Stimulated activated CD4-positive, alpha-beta T cell treated with anti-CD3 and anti-CD28 coated beads, Interleukin-4, amount 100 ng/mL, for 24 hours (primary cell): ENCODE measurements at places on chromosomes 16 and 17.
A peak's percentile ranks its signal among the peaks of the same experiment; 100 is the strongest.

DNA sequence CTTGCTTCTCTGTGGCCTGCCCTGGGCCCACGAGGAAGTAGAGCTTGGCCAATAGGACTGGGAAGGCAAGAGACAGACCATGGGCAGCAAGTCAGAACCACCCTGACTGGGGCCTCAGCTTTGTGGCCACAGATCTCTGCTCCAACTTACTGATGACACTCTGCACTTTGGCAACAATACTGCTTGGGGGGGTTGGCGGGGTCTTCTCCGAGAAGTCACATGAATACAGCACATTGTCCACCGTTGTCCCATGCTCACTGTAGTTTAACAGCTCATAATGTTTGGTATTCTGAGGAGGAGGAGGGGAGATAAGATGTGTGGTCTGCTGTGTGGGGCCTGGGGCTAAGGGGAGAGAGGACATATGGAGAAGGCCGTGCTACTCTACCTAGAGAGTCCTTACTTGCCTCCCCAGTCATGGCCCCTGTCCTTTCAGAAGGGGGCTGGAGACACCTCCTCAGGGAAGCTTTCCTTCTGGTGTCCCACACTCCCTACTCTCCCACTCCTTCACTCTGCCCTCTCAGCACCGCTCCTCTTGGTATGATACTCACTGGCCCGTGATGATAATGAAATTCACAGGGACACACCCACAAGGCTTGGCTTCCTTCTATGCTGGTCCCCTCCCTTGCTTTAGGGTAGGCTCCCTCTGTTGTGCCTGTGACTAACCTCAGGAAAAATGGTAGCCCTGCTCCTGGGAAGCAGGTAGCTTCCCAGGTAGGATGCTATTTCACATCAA lies 4.0 kb upstream of the DHRS13 start:
- no peak for DNase-seq

DNA sequence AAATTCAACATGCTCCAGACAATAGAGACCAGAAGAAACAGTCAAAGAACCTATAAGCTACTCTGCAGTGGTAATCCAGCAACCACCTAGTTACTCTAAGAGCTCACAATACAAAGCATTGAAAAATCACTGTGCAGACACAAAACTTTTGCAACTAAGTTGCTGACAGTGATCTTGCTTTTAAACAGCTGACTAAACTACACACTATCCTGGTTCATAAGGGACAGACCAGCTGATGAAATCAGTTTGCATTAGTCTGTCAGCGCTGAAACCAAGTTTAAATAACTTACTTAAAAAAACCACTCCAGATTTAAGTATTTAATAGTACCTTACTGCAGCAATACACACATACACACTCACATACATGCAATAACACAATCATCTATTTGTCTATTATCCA lies 4.6 kb downstream of the VEZF1 start:
- no peak for DNase-seq

DNA sequence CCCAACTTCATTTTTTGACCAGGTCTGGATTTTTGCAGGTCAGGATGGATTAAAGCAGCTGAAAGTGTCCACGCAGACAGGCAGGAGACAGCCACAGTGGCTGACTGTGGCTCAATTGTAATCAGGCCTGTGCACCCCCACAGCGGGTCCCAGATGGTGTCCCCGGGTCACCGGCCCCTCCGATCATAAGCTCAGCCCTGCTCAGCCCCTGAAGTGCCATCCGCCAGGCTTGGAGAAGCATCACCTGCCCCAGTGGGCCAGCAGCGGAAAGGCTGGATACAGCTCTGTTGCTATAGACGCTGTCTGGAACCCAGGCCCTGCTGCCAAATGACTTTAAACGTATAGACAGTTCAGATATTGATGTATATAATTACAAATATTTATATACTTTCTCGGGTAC lies 60.6 kb downstream of the RPH3AL start:
- no peak for DNase-seq

DNA sequence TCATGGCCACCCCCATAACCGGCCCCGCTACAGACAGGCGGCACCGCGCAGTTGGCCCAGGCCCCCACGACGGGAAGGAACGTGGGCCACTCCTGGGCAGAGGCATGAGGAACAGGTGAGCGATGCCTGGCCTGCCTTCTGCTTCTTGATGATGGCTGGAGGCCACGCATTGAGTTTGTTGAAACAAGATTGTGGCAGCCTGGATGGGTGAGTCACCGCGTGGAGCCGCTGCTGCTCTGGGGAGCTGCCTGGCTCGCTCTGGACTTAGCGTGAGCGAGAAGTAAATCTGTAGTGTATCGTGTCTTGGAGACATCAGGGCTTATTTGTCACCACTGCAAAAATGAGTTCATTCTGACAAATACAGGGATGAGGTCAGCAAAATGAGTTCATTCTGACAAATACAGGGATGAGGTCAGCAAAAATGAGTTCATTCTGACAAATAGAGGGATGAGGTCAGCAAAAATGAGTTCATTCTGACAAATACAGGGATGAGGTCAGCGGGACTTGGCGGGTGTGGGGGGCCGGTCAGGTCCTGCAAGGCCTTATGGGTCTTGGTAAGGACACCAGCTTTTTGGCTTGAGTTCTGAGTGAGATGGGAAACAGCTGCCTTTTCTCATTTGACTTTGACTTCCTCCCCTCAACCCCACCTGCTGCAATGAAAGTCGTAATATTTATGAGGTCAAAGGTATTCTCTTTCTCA lies 93.0 kb downstream of the SEC14L1 start:
- DNase-seq = no peak

GRCh38 chr17:44568945-44569858 lies 11.9 kb downstream of the FZD2 start:
- DNase-seq = no peak

DNA sequence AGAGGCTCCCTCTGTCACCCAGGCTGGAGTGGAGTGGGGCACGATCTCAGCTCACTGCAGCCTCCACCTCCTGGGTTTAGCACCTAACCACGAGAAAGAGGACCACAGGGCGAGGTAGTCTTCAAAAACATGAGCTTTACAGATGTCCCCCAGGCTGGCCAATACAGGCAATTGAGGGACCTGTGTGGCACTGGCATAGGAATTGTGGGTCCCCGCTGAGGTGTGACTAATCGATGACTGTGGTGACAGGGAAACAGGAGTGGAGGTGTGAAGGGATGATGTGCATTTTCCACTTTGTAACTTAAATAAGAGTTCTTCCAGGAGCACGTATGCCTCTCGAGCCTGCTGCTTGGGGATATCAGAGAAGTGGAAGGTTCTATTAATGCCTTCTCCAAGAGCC lies 12.6 kb upstream of the ARHGAP17 start:
- DNase-seq = peak; percentile 58

GRCh38 chr17:5740937-5741336 lies 156.6 kb upstream of the NLRP1 start:
- DNase-seq = no peak

DNA sequence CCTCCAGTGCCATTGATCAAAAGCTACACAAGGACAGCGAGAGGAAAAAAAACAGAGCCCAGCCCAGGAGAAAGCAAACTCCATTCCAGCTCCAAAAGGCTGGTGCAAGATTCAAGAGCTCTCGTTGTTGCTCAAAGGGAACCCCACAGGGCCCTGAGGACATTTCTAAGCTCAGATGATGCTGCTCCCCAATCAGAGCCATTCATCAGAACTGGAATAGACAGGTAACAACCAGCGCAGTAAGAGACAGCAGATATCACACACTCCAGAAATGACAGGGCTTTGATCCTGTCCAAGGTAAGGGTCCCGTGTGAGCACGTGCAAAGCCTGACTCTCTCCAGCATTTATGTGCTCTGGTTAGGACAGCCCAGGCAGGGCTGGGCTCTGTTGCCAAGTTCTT lies 20.1 kb downstream of the PMP22 start:
- no peak for DNase-seq

DNA sequence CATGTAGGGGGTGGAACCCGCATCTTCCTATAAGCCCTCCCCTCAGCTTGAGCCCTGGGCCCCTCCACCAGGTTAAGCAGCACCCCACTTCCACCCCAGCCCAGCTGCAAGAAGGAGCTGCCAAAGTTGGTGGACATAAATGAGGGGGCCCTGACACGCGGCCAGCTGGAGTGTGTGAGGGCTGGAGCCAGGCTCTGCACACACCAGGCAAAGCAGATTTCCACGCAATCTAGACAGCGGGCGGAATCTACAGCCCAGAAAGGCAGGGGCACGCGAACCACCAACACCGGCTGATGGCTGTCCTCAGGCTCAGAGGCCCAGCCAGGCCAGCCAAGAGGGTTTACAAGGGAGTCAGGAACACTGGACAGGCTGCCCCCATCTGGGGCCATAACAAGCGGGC lies 171.2 kb downstream of the ZNF423 start:
- DNase-seq = no peak

- no peak for DNase-seq
Observed at GRCh38 chr16:68219725-68220351, 16.1 kb downstream of the ESRP2 start.

DNA sequence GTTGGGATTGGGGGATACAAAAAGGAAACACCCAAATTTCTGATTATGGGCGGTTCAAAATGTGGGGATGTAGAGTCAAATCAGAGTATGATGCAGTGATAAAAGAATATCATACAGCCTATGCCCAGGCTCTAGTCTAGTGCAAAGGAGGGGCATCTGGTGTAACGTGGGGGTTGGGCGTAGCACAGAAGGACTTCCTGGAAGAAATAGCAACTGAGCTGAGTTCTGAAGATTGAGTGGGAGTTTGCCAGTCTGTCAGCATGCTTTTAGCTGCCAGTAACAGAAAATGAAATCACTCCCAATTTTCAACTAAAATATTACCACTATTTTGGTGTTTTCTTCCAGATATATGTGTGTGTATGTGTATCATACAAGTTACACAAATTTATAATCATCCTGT lies 196.9 kb downstream of the SPECC1 start:
- peak; percentile 17 for DNase-seq

DNA sequence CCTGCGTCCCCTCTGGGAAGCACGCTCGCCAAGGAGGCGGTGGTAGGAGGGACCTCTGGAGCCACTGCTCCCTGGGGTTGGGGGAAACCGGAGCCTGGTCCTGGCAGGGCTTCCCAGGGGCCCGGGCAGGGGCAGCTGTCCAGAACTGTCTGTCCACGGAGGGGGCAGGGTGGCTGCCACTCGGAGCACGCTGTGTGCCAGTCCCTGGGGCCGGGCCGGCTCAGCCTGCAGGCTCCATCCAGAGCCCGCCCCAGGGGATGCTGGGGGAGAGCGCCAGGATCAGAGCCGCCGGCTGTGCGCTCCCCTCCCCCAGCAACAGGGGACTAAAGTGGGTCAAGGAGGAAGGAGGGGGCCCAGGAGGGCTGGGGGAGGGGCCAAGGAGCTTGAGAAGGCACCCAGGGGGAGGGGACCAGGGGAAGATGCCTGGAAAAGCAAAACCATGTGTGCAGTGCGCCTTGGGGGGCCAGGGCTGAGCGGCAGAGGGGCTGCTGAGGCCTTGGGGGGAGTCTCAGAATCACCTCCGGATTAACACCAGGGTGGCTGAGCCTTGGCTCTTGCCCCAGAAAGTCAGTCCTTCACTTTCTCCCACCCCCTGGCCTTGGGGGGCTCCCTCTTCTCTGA lies 21.3 kb downstream of the ZNF423 start:
- DNase-seq = no peak
